ENCODE measurements at places on chromosomes 16 and 17.
A peak's percentile ranks its signal among the peaks of the same experiment; 100 is the strongest.

GRCh38 chr16:82995924-82996441 lies 369.2 kb downstream of the CDH13 start:
- DNase-seq: no peak

GRCh38 chr17:18280766-18281371 lies 20.4 kb downstream of the MIEF2 start:
- no peak for DNase-seq

GRCh38 chr16:80462917-80463316 lies 77.9 kb upstream of the DYNLRB2 start:
- DNase-seq: no peak

DNA sequence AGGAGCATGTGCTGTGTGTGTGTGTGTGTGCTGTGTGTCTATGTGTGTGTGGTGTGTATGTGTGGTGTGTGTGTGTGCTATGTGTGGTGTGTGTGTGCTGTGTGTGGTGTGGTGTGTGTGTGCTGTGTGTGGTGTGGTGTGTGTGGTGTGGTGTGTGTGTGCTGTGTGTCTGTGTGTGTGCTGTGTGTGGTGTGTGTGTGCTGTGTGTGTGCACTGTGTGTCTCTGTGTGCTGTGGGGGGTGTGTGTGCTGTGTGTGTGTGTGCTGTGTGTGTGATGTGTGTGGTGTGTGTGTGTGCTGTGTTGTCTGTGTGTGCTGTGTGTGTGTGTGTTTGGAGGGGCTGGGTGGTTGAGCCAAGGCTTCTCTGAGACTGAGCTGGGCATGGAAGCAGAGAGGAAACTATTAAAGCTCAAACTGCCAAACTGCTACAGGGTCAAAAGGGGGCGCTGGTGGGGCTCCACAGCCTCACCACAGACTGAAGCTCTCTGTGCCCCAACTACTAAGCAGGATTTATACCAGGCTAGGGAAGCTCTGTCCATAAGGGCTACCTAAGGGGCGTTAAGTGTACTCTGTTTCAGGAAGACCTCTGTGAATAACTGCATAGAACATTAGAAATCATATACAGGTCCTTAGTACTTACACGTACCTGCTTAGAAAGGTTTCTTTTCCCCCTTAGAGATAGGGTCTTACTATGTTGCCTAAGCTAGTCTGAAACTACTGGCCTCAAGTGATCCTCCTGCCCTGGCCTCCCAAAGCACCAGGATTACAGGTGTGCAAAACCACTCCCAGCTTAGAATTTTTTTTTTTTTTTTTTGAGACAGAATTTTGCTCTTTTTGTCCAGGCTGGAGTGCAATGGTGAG lies 27.8 kb upstream of the GHDC start:
- no peak for DNase-seq

- DNase-seq: no peak
These were observed 85.2 kb upstream of the HSBP1 start for GRCh38 chr16:83722456-83723183.

GRCh38 chr16:62253966-62254365 lies 217.7 kb upstream of the CDH8 start:
- no peak for DNase-seq

- DNase-seq: no peak
These were observed 16.5 kb downstream of the FCSK start for GRCh38 chr16:70470927-70471341.

- no peak for DNase-seq
These were observed 651.4 kb upstream of the GOT2 start for GRCh38 chr16:59385491-59385890.

GRCh38 chr17:49495842-49496182 lies 719 bp downstream of the NGFR start:
- no peak for DNase-seq

DNA sequence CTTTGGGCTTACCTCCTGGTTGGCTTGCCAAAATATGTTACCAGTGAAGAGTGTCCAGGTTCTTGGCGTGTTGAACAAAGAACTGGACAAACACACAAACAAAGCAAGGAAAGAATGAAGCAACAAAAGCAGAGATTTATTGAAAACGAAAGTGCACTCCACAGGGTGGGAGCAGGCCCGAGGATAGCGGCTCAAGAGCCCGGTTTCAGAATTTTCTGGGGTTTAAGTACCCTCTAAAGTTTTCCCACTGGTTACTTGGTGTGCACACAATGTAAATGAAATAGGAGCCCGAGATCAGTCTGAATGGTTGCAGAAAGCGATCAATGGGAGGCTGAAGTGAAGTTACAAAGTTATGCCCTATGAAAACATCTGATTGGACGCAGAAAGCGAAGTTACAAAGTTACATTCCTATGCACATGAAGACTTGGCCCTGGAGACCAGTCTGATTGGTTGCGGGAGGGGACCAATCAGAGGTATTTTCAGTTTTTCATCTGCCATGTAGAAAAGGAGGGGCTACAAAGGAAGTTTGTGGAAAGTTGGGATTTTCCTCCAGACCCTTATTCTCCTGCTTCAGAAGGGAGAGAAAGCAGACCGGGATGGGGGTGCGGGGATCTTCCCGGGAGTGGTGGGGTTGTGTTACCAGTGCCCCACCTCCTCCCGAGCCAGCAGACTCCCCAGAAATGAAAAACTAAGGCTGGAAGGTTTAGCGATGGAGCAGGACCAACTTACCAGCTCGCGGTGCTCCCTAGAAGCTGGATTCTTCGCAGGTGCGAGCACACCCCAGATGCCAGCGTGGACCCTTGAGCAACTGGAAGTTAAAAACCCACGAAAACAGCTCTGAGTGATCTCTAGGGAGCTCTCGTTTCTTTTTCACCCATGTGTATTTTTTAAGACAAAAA lies at the start of gene SLFN12:
Gene SLFN12 (minus strand): TSS at position 325 of the 899 bp plus-strand sequence. CDS start 9,472 bp downstream, outside the sequence.
- DNase-seq: no peak

GRCh38 chr16:2008631-2009163 lies 924 bp downstream of the ZNF598 start:
- DNase-seq: no peak

DNA sequence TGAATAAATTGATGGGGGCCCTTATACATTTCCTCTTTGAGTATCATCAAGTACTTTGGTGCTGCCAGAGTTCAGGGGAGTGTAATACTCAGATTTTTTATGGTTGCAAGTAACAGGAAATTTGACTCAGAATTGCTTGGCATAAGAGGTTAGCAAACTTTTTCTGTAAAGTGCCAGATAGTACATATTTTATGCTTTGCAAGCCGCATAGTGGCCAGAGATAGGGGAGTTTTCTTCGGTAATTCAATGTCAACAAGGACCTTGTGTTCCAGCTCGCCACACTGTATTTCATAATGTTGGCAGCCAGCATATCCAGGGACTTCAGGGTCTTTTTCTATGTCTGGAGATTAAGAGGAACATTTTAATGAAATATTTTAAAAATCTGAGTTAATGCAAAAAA lies 51.0 kb upstream of the MARCHF10 start:
- no peak for DNase-seq

DNA sequence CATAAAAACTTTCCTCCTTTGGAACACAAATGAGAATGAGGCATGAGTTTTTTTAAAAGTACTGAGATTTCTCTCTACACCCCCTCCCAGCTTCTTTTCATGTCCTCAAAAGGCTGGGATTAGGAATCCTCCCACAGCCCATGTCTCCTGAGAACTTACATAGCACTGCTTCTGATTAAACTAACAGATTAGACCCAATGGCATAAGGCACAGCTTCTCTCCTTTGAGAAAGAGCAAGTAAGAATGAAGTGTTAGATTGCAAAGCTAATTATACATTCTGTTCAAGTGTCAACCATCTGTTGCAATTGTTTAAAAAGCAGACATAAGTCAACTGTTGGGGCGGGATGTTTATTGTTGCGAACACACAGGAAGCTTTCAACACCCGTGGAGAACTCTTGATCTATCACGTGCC lies 715.1 kb downstream of the CDH11 start:
- DNase-seq: no peak

GRCh38 chr17:4236456-4236855 lies 27.3 kb downstream of the ANKFY1 start:
- no peak for DNase-seq

DNA sequence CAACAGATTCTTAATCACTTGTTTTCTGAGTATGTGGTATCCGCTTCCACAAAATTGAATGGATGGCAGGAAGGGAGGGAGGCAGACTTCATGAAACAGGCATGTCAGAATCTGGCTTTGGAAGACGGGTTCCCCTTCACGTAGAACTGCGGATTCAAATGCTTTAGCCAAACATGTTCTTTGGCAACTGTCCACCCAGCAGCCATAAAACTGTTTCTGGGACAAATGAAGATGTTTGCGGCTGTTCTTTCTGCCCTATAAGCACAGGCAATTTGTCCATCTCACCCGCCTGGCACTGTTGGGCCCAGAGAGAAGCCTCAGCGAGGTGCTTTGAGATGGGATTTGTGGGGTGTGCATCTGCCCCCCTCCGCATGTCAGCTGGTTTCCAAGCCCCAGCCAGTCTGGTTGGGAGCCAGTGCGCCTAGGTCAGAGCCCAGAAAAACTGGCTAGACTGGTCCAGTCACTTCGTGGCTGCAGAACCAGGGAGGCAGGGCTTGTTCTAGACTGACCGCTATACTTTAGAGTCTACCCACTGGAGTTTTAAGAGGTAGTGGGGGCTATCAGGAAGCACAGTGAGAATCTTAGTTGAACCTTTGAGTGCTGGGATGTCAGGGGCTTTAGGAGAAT lies 6.3 kb downstream of the CRHR1 start:
- DNase-seq: no peak

GRCh38 chr16:57993438-57993837 lies 7.0 kb downstream of the ZNF319 start:
- no peak for DNase-seq

GRCh38 chr17:16583781-16584180 lies 14.8 kb upstream of the ZNF287 start:
- DNase-seq: no peak

DNA sequence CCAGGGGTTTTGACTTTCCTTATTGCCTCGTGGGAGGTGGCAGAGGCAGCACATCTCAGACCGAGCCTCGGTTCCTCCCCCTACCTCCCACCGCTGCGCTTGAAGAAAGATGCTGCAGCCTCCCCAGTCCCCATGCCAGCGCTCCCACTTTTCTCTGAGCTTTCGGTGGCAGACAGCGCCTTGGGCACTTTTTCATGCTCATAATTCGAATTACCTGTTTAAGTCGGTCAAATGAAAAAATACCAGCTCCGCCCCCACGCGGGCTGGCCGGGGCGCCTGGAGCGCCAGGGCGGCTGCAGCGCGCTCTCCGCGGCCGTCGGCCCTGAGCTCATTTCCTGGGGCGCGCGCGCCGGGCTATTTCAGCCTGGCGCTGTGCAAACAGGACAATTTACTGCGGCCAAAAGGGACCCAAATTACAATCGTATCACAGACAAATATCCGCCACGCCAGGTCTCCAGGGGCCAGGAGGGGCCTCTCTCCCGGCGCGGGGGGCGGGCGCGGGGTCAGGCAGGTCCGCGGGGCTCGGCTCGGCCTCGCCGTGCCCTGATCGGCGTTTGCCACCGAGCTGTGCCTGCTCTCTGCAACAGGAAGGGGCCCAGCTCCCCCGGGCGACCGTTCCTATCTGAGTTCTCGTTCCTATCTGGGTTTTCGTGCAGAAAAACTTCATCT lies 45.0 kb downstream of the SOST start:
- no peak for DNase-seq

DNA sequence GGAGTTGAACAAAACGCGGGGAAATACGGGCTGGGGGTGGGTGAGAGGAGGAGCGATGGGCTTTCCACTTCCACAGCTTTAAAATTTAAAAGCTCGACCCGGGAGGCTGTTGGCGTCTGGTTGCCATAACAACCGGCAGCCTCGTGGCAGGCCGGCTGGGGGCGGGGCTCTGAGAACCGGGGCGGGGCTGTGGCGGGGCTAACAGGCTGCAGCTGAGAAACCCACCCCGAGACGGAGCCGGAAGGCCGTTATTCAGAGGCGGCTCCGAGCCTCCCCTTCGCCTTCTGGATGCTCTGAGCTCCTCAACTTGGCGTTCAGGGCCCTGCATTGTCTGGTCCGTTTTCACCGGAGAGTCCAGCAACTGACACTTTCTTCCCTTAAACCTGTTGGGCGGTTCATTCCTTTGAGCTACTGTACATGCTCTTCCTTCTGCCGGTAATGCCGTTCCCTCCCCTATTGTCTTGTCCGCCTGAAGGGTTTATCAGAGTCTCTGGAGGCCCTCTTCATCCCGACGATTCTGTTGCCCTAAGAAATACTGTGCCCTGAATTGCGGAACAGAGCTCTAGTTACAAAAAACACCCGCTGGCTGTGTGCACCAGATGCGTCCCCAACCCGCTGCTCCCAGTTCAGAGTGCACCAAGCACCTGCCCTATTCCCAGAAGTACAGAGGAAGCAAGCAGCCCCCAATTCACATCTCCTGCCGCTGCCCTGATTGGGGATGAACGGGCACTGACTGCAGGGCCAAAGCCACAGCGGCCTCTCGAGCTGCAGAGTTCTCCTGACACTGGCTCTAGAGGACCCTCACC lies 596 bp downstream of the DNAAF8 start:
- peak; percentile 85 for DNase-seq

DNA sequence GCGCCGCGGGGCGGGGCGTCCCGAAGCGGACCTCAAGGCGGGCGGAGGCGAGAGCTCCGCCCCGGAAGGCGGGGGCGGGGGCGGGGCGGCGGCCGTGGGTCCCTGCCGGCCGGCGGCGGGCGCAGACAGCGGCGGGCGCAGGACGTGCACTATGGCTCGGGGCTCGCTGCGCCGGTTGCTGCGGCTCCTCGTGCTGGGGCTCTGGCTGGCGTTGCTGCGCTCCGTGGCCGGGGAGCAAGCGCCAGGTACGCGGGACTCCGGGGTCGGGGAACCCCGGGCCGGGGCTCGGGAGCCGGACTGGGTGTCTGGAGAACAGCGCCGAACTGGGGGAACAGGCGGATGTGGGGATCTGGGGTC lies at the start of gene TNFRSF12A:
Gene TNFRSF12A (plus strand): TSS at position 122 of the 357 bp plus-strand sequence. CDS start 30 bp downstream, at position 152.
- no peak for DNase-seq

GRCh38 chr17:41650794-41651624 lies 26.6 kb upstream of the KRT17 start:
- DNase-seq: no peak

DNA sequence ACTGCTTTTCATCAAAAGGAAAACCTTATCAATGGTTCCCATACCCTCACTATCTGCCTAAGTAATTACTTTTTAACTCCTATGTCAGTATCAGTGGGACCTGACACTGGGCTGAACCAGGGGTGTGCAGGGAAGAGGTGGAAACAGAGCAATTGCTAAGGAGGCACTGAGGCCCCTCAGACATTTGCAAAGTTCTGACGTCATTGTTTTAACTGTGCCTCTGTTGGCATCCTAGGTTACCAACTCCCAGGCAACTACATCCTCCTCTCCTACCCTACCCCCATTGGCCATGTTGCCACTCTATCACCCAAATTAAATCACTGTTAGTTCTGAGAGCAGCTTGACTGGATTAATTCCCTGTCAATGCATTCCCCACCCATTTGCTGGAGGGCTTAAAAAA lies 8.0 kb upstream of the WWOX start:
- DNase-seq: no peak

- no peak for DNase-seq
These were observed 2.1 kb upstream of the GSDMB start for GRCh38 chr17:39920218-39921210.

GRCh38 chr16:51630076-51630475 lies 479.0 kb upstream of the SALL1 start:
- DNase-seq: no peak

DNA sequence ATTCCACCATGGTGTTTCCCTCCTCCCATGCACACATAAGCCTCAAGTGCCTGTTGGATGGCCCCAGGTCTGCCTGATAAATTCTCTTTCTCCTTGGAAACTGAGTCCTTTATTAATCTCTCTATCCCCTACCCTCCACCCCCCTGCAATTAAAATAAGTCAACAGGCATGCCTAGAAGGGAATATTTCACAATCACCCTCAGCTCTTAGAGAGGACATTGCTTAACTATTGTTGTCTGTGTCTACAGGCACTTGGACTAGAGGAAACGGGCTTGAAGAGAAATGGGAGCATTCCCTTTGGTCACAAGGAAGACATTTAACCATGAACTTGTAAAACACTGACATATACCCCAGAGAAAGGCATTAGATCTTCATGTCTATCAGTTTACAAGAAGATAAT lies 39.5 kb downstream of the RCVRN start:
- no peak for DNase-seq

All from stimulated activated CD8-positive, alpha-beta memory T cell treated with anti-CD3 and anti-CD28 coated beads, Interleukin-4, amount 100 ng/mL, for 4 hours (primary cell).